ENCODE measurements at places on chromosomes 1 and 21.

DNA sequence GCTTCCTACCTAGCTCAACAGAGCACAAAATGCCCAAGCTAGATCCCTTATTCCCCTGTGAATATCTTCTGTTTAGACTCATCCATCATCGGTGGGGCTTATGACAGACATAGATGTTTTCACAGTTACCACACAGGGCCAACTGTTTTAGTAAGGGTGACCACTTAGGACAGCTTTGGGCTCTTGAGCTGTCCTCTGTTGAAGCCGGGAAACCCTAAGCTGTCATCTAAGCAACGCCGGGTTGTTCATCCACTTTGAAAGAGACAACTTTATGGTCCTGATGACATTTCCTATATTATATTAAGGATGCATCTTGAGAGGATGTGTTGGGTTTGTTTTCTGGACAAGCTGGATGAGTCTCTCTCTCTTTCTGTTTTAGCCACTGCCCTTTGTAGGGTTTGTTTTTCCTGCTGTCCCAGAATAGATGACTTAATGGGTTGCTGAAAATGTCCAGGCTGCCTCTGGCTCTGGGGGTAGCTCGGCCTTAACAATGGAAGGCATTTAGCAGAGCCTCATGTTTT is 110.5 kb upstream of the UBE2U start:
- DNase-seq: no peak

GRCh38 chr1:31587720-31588423 is 11.6 kb downstream of the TINAGL1 start:
- DNase-seq: no peak

DNA sequence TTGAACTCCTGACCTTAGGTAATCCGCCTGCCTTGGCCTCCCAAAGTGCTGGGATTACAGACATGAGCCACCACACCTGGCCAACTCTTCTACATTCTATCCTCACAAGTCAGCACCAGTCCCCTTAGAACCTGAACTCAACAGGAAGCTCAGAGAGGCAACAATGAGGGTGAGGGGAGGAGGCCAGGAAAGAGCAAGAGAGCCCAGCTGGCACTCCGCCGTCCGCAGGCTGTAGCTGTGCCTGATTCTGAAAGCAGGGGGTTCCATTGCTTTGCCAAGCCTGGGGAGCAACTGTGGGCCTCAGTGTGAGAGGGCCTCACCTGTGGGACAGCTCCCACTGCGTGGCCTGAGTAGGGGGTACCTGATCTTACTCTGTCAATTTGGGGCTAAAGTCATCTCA is 18.7 kb downstream of the STK40 start:
- no peak for DNase-seq

- no peak for DNase-seq
Observed at GRCh38 chr1:200969726-200970561, 53.6 kb downstream of the KIF21B start.

DNA sequence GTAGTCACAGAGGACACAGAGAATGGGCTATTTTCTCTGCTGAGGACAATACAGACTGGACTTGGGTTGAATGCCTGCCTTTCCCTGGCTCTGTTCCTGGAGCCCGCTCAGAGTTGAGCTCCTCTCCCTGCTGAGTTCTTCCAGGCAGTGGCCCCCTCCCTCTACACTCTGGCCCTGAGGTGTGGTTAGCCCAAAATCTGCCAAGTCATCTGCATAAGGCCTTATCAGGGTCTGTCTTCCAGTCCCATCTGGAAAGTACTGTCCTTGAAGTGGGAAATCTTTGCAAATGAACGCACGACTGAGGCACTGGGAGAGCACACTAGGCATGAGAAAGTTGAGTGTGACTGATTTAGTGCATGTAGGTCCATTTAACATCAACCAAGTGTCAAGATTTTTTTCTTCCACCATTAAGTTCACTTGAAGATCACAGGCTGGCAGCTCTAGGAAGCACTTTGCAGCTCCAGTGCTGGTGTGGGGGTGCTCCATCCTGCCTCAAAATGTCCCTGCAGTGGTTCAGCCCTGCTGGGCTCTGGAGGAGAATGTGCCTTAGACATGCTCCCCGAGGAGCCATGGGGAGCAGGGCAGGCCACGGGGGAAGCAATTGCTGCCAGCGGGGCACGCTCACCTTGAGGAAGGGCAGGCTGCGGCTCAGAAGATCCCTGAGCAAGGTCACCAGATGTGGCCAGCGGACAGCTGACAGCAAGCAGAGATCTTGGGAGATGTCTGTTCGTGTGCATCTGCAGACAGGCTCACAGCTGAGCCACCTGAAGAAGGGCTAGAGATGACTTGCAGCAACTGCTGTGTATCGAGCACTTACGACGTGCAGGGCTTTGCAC is 41.5 kb downstream of the IER5 start:
- DNase-seq: no peak

- no peak for DNase-seq
Observed at GRCh38 chr1:24707687-24708086, 37.6 kb upstream of the CLIC4 start.

DNA sequence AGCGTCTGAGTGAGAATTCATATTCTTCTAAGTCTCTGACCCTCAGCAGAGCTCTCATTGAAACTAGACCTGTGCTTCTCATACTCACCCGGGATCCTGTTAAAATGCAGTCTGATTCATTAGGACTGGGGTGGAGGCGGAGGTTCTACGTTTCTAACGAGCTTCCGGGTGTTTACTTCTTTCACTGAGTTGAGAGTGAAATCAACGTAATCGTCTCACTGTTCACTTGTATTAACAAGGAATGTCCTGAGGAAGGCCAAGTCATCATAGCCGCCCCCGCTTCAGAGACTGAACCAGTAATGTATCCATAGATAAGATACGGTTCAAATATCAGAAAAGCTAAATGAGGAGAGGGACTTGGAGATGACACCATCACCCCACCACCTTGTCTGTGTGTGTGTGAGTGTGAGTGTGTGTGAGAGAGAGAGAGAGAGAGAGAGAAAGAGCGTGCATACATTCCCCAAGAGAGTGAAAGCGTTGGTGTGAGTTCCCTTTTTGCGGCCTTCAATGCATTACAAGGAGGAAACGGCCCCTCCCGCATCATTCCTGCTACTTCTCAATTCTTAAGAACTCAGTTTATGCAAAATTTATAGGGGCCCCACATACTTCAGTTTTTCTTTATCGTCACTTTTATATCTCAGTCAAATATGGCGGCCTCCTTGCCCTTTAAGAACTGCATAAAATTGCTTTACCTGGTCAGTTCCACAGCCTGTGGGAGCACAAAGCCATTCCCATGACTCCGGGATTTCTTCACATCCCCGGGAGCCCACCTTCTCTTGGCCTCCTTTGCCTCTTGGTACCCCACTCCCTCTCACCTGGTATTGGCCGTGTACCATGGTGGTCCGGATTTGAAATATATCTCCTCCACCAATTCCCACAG is 19.8 kb downstream of the KMO start:
- peak; percentile 9 for DNase-seq

GRCh38 chr1:12776801-12777557 is 3.4 kb downstream of the PRAMEF12 start:
- DNase-seq: no peak

- DNase-seq: no peak
Observed at GRCh38 chr1:183186841-183187240, 777 bp downstream of the LAMC2 start.

DNA sequence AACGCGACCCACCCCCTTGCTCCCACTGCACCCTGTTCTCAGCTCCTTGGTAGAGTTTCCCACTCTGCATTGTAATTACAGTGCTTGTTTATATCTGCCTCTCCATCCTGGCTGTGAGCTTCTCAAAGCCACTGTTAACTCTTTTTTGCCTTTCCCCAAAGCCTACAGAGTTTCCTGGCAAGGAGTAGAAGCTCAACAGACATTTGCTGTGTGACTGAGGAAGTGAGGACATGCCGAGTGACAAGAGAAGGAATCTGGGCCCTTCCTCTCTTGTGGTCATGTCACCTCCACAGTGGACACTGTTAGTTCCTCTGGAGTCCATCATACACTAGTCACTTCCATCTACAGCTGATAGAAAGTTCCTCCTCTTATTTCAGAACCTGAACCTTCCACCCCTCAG is 6.1 kb upstream of the IGSF8 start:
- no peak for DNase-seq

- DNase-seq: no peak
Observed at GRCh38 chr1:70477090-70477489, 66.0 kb downstream of the CTH start.

- no peak for DNase-seq
Observed at GRCh38 chr1:183101841-183102276, 78.6 kb downstream of the LAMC1 start.

DNA sequence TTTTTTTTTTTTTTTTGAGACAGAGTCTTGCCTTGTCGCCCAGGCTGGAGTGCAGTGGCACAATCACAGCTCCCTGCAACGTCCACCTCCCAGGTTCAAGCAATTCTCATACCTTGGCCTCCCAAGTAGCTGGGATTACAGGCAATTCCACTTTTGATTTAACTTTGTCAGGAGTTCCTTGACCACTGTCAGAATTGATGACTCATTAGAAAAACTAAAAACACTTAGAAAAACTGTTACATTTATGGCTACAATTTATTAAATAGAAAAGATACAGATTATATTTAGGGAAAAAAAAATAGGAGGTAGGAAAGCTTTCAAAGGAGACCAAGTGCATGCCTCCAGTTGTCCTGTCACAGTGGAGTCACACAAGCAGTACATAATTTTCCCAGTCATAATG is 20.0 kb downstream of the ZNF678 start:
- no peak for DNase-seq

DNA sequence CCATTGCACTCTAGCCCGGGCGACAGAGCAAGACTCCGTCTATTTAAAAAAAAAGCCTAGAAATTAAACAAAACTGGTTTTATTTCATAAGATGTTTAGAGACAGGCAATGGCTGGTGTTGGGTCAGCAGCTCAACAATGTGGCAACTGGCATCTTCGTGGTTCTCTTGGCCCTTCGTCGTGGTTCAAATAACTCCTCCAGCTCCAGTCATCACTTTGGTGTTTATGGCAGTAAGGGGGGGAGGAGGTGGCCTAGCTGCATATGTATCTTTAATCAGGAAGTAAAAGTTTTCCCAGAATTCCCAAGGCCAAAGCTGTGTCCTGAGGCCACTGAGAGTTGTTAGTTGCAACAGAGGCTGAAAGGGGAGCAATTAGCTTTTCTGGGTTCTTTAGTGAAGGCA is 13.0 kb upstream of the LTN1 start:
- DNase-seq: no peak

GRCh38 chr1:232542633-232543593 is 87.0 kb downstream of the SIPA1L2 start:
- DNase-seq: no peak

- DNase-seq: no peak
Observed at GRCh38 chr1:2014181-2014580, 5.0 kb upstream of the GABRD start.

DNA sequence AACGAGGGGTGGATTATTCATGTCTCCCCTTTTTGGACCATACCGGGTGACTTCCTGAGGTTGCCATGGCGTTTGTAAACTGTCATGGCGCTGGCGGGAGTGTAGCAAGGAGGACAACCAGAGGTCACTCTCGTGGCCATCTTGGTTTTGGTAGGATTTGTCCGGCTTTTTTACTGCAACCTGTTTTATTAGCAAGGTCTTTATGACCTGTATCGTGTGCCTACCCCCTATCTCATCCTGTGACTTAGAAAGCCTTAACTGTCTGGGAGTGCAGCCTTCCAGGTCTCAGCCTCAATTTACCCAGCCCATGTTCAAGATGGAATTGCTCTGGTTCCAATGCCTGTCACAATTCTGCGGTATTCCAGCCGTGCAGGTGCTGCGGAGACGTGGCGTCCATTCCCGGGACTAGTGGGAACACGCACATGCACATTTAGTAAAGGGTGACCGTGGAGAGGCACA is 40.2 kb upstream of the ZNF496 start:
- no peak for DNase-seq

DNA sequence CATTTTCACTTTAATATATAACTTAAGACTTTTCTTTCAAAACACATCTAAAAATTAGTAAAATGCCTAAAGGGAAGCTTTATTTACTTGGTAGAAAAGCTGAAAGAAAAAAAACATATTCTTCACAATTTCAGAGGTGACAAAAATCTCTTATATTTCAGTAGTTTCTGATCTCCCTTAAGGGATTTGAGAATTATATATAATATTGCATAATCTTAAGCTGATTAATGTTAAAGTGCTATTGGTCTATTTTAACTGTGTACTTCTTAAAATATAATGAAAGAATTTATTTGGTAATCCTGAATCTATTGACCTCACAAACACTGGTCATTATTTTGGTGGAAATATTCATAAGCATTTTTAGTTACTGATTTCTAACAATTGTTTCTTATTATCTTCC is 1.2 kb upstream of the VPS45 start:
- no peak for DNase-seq

GRCh38 chr1:54950006-54950368 is 30.4 kb upstream of the TMEM61 start:
- no peak for DNase-seq

DNA sequence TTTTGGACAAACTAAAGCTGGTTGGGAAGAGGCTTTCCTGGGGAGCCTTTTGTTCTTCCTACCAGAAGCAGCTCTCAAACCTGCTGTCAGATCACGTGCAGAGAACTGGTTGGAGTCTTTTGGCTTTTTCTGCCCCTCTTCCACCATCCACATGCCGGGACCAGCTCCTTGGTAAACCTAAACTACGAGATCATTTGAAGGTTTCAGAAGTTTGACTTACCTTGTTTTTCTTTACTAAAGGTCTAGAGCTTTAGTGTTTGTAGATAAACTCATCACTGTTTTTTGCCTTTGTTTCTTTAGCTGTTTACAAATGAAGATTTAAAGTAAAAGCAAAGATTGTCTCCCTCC is 113.4 kb downstream of the HLX start:
- no peak for DNase-seq

DNA sequence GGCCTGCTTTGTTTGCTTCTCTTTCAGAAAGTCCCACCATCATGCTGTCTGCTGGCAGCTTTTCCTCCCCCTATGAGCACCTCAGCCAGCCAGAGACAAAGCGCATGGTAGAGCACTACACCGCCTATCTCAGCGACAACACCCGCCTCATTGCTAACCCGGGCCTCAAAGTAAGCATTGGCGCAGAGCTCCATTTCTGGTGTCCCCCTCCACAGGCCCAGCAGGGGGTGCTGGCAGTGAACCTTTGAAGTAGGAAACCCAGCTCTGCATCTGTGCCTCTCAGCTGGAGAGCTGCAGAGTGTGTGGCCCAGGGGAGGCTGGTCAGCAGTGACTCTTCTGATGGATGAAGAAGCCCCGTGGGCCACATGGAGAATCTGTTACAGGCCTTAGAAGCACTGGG is 81.2 kb upstream of the RAVER2 start:
- no peak for DNase-seq

DNA sequence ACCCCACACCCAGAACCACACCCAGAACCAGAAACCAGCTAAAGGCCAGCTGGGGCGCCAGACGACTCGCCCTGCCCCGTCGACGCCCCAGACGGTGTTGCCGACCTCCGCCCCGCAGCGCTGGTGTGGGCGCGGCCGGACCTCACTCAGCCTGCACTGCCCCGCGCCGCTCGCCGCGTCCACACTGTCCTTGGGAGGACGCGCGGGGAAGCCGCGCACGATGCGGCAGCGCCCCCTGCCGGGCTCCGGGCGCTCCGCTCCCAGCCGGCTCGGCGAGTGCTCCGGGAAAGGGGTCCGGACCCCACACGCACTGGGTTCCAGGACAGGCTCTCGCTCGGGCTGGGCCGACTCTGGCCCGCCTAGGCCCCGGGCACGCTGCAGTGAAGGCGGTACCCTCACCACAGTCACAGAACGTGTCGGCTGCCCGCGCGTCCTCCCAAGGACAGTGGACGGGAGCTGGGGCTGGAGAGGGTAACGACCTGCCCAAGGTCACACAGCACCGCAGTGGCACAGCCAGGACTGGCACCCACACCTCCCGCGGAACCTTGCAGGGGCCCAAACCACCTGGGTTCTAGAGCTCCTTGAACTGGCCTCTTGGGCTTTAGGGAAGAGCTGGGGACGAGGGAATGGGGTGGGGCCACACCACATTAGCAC is 90.2 kb downstream of the DMRTA2 start:
- peak; percentile 25 for DNase-seq
